ENCODE measurements at places on chromosomes 13 and 19. TPM values are rescaled to one million over a fixed set of nuclear protein-coding genes. Genes with fewer than 3 reads are reported as not detected.

DNA sequence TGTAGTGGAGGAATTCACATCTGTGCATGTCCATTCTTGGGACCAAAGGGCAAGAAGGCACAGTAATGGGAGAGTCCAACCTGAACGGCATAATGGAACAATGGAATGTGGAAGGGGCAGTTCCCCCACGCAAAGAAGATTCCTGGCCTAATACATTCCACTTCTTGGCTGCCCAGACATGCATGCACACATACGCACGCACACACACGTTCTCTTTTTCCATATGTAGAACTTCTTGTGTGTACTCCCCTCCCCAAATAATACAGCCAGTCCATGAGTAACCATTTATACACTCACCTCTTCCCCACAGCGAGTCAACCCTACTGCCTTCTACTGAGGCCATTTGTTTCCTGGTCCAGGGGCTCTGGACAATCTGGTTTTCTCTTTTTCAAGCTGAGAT lies 6.0 kb upstream of the STK24 start:
- no peak for DNase-seq

GRCh38 chr19:20640545-20640944 lies 20.8 kb downstream of the ZNF626 start:
- no peak for DNase-seq

- DNase-seq, result peak; percentile 15
Measured at GRCh38 chr13:49472186-49472585, 23.6 kb upstream of the PHF11 start.

ZNF724 gene
- 18.3 TPM for total RNA-seq

CGB8 gene
- total RNA-seq, result not detected

ZNF534 gene
- total RNA-seq, result not detected

All from IMR-90 (cell line).